Pancreas (tissue), 10 donors: ENCODE measurements at places on chromosomes 16 and 17. TPM values are rescaled to one million over a fixed set of nuclear protein-coding genes. Genes with fewer than 3 reads are reported as not detected.

GRCh38 chr17:61809816-61810392 is 53.4 kb downstream of the BRIP1 start:
- H3K27me3 ChIP-seq = no peaks in the 10 kb centered on the region
- no peaks in the 10 kb centered on the region for H3K36me3 ChIP-seq
- no peak for DNase-seq
- H3K4me1 ChIP-seq = no peaks in the 10 kb centered on the region

Gene TMEM106A
- polyA plus RNA-seq = 6.8 TPM

GRCh38 chr17:33192951-33193911 is 99.9 kb downstream of the ASIC2 start:
- H3K36me3 ChIP-seq = no peaks in the 10 kb centered on the region
- DNase-seq = no peak
- no peaks in the 10 kb centered on the region for H3K27me3 ChIP-seq
- H3K27ac ChIP-seq = no peak overlapping the region
- no peaks in the 10 kb centered on the region for H3K4me1 ChIP-seq
- H3K4me3 ChIP-seq = no peak overlapping the region

Gene ADAP2
- 2.7 TPM for polyA plus RNA-seq

DNA sequence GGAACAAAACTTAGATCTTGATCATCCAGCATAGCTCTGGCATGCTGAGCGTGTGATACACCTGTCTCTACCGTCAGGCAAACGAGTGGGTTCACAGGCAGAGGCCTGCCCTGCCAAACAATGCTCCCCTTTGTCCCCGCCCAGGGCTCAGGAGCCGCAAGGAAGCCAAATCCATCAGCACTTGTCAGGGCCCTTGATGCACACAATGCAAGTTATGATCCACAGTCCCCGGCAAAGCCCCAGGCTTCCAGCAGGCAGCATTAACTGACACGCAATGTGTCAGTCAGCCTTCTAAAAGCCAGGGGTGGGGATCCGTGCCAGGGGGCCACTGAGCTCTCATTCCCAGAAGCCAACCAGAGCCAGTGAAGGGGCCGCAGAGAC is 460.9 kb downstream of the SLC39A11 start:
- no peak overlapping the region for H3K4me3 ChIP-seq
- no peak for DNase-seq
- no peak overlapping the region for H3K27ac ChIP-seq
- H3K4me1 ChIP-seq = no peaks in the 10 kb centered on the region
- no peaks in the 10 kb centered on the region for H3K27me3 ChIP-seq
- no peaks in the 10 kb centered on the region for H3K36me3 ChIP-seq

Gene PTX4
- not detected for polyA plus RNA-seq
